Activated CD4-positive, alpha-beta T cell treated with anti-CD3 and anti-CD28 coated beads, Interleukin-2, amount 10 ng/mL, durations not matched to agents 24 days and 14 days (primary cell): ENCODE measurements at places on chromosomes 1 and 21. TPM values are rescaled to one million over a fixed set of nuclear protein-coding genes. Genes with fewer than 3 reads are reported as not detected.

Gene KCNJ6
- total RNA-seq = not detected in 2 replicates

Gene RHOC
- 48.5 and 53.4 TPM in 2 replicates for total RNA-seq

Gene DNASE2B
- total RNA-seq = not detected in 2 replicates

Gene CYP4X1
- not detected in 2 replicates for total RNA-seq

Gene GSTM5
- 0.07 TPM in 1 of 2 replicates, not detected in the other for total RNA-seq

Gene PTPRU
- 0.47 and 0.95 TPM in 2 replicates for total RNA-seq

Gene NGF
- not detected in 2 replicates for total RNA-seq

Gene IL23R
- total RNA-seq = 3.1 and 3.8 TPM in 2 replicates

Gene KCNT2
- total RNA-seq = not detected in 2 replicates

Gene MTMR11
- total RNA-seq = 5.8 and 6.1 TPM in 2 replicates

Gene OR2L8
- total RNA-seq = not detected in 2 replicates
